ENCODE measurements at places on chromosomes 4 and X.
A peak's percentile ranks its signal among the peaks of the same experiment; 100 is the strongest.

- DNase-seq, result no peak
Observed at GRCh38 chr4:24603343-24603742, 19.0 kb upstream of the DHX15 start.

DNA sequence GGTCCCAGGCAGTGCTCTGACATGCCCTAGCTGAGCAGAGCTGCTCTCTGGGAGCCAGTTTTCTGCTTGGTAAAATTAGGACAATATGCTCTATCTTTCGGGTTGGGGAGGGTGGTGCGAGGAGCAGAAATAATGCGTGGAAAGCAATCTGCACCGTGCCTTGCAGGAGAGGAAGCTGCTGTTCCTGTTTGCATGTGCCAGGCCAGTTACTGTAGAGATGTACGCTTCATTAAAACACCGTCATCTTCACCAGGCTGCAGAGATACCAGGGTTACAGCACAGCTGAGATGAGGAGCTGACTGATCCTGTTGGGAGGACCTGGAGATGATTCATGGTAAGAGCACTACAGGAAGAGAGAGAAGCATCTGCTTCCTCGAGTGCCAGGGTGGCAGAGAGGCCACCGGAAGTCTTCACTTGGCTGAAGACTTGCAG lies 29.5 kb upstream of the IRF2 start:
- DNase-seq, result no peak

GRCh38 chr4:8093587-8094274 lies 64.9 kb downstream of the ABLIM2 start:
- no peak for DNase-seq

DNA sequence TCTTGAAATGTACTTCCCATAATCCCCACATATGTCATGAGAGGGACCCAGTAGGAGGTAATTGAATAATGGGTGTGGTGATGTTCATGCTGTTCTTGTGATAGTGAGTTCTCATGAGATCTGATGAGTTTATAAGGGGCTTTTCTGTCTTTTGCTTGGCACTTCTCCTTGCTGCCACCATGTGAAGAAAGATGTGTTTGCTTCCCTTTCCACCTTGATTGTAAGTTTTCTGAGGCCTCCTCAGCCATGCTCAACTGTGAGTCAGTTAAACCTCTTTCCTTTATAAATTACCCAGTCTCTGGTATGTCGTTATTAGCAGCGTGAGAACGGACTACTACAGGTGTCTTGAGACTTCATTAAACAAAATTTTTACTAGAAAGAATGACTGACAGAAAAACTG lies 323.2 kb downstream of the BMPR1B start:
- DNase-seq, result no peak

DNA sequence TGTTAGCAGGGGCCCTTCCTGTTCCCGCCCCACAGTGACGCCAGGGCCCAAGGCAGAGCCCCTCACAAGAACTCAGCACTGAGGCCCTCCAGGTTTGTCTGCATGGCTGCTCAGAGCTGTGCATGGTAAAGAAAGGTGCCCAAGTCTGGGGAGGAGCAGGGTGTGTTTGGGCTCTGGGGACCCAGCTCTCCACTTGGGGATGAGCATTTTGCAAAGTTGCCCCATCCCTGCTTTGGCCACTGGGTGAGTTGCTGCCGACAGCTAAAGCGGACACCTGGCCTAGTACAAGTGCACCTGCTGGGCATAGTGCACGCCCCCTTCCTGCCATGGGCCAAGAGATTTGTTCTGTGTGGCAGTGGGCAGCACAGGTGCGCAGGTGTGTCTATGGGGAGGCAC lies 2.0 kb upstream of the MXD4 start:
- DNase-seq, result no peak

GRCh38 chr4:25702848-25703247 lies 47.2 kb downstream of the SLC34A2 start:
- DNase-seq, result peak; percentile 93

DNA sequence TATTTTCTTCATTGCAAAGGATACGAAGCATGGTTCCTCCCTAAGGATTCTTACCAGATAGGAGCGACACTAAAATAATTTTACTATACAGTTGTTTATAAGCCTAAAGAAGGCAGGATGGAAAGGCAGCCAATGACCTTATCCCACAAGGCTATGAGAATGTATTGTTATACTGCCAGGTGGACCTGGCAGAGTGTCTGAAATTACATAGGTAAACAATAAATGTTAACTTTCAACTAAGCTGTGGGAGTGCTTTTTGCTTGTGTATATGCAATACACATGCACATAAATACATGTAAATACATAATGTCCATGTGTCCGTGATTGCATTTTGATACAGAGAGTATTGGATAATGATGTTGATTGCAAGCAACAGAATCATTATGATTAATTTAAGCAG lies 850.6 kb downstream of the CENPC start:
- no peak for DNase-seq

All from stromal cell of bone marrow (primary cell).